KBM-7 (cell line): ENCODE measurements at places on chromosomes 16 and 17.
A peak's percentile ranks its signal among the peaks of the same experiment; 100 is the strongest.

GRCh38 chr16:3618769-3619141 is 7.3 kb upstream of the SLX4 start:
- peak; percentile 29 for DNase-seq

DNA sequence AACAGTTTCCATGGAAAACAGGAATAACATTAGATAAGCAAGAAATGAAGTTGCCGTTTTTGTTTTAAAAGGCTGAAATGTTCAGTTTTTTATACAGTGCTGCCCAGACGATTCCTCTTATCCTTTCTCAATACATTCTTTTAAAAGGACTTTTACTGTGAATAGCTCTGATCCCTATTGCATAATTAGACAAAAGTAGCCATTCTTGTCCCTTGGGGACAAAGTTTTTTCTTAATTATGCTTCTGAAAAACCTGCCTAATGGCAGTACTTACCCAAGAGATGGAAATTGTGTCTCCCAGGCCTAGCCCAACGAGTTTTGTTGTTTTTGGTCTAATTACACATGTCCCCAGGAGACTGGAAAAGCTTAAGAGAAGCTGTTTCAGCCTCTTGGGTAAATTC is 27.6 kb downstream of the NXPH3 start:
- DNase-seq, result no peak

GRCh38 chr16:54239456-54239855 is 47.1 kb downstream of the IRX3 start:
- no peak for DNase-seq

DNA sequence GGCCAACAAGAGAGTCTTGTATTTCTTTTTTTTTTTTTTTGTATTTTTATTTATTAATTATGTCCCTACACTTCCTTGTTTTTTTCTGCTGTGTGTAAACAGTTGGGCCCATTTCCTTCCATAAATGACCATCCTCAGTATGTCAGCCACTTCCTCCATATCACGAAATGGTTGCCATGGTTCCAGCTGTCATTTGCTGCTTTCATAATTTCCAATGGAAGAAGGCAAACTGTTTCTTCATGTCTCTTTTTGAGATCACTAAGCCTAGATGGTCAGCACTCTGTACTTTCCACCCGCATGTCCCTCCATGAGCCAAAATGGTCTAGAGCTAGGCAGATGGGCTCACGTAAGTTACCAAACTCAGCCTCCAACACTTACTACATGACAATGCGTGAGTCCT is 133.5 kb upstream of the FOXF1 start:
- DNase-seq, result no peak

DNA sequence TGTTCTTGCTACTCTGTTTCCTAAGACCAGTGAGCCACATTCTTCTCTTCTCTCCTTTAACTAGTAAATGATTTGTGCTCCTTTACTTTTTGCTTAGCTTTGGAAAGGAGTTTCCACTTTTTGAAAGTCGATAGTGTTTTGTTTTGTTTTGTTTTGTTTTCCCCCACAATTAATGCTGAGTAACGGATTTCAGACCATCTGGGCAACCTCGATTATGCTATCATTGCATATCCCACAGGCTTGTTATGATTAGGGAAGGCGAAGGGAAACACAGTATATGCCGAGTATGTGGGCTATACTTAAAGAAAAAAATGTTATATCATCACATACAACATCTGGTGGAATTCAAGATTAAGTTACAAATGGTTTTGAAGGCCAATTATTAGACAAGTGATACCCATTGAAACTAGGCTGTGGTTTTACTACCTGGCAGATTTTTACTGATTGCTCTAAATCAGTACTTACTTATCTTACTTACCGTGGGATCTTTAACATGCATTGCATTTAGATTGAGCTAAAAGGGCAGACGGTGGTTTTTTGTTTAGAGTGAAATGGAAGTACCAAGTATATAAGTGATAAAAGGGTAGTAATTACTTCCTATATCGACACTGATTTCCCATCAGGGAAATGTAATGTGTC is 361.3 kb upstream of the SOX9 start:
- no peak for DNase-seq

GRCh38 chr16:75293772-75294171 is 42.3 kb upstream of the BCAR1 start:
- DNase-seq, result no peak

GRCh38 chr16:58850678-58851020 is 116.5 kb upstream of the GOT2 start:
- no peak for DNase-seq
